CD4-positive, alpha-beta T cell treated with Interleukin-17A for 1 hour (primary cell): ENCODE measurements at places on chromosomes 7 and 10.

DNA sequence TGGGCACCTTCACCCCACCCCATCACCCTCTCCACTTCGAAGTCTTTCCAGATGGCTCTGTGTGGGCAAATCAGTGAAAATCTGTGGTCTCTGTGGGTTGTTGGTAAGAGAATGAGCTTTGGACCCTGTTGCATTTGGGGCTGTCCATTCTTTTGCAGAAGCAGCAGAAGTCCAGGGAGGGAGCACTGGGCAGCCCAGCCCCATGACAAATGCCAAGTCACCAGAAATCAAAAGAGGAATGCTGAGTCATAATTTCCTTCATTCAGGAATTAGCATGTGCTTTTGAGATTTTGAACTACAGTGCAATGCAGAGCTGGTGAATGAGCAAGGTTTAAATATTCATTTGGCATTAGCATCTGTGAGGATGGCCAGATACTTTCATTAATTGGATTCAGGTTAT lies 556.2 kb downstream of the LRMDA start:
- no peak for DNase-seq

DNA sequence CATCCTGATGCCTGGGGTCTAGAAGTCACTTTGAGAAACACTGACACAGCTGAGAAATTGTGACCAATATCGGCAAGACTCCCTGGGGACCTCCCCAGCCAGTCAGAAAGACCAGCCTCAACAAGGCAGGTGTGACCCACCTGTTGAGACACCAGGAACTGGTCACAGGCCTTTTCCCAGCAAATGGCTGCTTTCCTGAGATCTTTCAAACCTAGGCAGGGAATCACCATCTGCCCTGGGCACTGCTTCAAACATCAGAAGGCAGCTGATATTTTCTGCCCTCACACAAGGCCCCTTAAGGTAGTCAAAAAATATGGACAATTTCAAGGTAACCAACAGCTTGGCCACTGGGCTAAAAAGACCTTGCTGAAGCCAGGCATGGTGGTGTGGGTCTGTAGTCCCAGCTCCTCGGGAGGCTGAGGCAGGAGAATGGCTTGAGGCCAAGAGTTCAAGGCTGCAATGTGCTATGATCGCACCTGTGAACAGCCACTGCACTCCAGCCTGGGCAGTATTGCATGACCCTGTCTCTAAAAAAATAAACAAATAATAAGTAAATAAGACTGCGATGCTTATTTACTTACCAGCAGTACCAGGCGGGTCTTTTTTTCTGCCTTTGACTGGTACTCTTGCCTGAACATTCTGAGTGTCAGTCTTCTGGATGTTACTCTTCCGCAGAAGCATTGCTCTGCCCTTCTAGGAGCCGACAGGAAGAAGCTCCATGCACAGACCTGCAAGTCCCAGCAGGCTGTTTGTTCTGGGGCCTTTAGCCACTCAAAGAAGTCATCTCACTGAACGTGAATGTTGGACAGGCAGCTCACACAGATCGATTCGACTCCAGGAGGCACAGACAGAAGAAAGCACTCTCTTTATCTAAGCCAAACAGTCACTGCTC lies 59.7 kb downstream of the SORBS1 start:
- no peak for DNase-seq

DNA sequence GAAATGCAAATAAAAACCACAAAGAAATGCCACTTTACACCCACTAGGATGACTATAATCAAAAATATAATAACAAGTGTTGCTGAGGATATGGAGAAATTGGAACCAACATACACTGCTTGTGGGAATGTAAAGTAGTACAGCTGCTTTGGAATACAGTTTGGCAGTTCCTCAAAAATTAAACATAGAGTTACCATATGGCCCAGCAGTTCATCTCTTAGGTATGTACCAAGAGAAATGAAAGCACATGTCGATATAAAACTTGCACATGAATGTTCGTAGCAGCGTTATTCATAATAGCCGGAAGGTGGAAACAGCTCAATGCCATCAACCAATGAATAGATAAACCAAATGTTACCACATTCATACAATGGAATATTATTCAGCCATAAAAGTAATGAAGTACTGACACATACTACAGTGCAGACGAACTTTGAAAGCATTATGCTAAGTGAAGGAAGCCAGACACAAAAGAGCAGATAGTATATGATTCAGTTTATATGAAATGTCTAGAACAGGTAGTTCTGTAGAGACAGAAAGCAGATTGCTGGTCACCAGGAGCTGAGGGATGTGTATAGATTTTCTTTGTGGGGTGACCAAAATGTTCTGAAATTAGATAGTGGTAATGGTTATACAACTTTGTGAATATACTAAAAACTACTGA lies 12.4 kb downstream of the BCAP29 start:
- no peak for DNase-seq

DNA sequence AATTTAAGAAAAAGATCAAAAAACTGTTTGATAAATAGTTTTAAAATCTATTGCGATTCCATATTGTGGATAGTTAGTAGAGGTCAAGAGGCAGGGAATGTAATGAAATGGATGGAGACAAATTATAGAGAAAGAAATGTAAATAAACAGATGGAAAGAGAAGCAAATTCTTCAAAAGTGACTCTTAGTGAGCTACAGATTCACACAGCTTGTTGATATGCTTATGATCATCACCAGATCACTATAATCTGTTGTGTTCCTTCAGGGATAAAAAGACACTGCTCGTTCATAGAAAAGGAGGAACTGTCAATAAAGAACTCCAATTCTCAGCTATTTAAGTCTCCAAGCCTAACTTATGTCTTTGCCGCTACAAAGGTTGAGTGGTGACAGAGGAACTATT lies 251.4 kb upstream of the SEMA3C start:
- DNase-seq, result no peak

- DNase-seq, result no peak
Measured at GRCh38 chr10:6044751-6045313, 17.3 kb downstream of the IL2RA start.

GRCh38 chr10:110764378-110764777 lies 107.3 kb upstream of the PDCD4 start:
- DNase-seq, result no peak

GRCh38 chr10:49134327-49134726 lies 506 bp upstream of the FAM170B start:
- no peak for DNase-seq

DNA sequence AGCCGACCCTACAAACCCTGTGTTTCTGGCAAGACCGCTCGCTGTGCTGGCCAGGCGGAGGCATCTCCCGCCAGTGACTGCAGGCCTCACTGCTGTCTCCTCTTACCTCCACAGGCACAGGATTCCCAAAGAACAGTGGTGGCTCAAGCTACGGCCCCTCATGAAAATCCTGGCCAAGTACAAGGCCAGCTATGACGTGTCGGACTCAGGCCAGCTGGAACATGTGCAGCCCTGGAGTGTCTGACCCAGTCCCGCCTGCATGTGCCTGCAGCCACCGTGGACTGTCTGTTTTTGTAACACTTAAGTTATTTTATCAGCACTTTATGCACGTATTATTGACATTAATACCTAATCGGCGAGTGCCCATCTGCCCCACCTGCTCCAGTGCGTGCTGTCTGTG lies 36.2 kb downstream of the PITRM1 start:
- no peak for DNase-seq

DNA sequence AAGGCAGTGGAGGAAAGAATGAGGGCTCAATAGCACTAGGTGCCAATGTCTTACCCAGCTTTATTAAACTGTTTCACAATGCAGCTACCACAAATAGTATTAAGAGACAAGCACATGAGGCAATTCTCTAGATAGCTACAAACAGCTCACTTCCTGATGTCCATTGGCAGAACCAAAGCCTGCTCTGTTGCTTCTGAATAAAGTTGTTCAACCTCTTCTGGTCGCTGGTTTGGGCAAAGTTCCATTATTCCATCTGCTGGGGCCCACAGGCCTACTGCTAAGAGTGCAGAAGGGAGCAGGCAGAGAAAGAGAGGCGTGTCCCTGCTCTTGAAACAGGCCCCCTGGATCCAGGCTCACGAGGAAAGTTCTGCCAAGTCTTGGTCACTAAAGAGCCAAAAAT lies 173.9 kb downstream of the ZNF438 start:
- no peak for DNase-seq

GRCh38 chr7:7816816-7817536 lies 98.6 kb upstream of the RPA3 start:
- DNase-seq, result no peak

GRCh38 chr10:92239151-92239599 lies 51.7 kb downstream of the CPEB3 start:
- no peak for DNase-seq

DNA sequence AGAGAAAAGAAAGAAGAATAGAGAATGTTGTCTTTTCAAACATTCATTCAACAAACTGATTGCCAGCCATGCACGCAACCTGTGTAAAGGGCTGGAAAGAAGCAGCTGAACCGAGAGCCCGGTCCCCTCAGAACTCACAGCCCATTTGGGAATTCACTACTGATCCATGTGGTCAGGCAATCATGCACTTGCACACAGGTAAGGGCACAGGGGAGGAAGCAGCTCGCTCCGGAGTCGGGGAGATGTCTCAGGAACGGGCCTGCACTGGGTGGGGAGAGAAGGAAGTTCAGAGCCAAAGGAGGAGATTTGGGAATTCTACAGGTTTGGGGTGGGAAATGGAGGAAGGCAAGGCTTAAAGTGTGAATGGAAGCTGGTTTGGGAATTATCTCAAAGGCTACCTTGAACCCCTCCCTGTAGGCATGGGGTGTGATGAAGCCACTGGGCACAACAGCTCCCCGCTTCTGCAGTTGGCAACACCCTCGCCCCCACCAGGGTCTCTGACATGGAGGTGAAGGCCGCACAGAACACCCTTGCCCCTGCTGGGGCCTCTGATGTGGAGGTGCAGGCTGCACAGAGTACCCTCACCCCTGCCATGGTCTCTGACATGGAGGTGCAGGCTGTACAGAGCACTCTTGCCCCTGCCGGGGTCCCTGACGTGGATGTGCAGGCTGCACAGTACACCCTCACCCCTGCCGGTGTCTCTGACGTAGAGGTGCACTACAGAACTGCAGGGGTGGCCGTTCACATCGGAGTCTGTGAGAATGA lies 194.4 kb upstream of the RNF32 start:
- no peak for DNase-seq

- no peak for DNase-seq
Measured at GRCh38 chr7:73834626-73835191, 3.9 kb downstream of the CLDN4 start.

GRCh38 chr7:136687693-136688322 lies 180.6 kb upstream of the CHRM2 start:
- DNase-seq, result no peak

DNA sequence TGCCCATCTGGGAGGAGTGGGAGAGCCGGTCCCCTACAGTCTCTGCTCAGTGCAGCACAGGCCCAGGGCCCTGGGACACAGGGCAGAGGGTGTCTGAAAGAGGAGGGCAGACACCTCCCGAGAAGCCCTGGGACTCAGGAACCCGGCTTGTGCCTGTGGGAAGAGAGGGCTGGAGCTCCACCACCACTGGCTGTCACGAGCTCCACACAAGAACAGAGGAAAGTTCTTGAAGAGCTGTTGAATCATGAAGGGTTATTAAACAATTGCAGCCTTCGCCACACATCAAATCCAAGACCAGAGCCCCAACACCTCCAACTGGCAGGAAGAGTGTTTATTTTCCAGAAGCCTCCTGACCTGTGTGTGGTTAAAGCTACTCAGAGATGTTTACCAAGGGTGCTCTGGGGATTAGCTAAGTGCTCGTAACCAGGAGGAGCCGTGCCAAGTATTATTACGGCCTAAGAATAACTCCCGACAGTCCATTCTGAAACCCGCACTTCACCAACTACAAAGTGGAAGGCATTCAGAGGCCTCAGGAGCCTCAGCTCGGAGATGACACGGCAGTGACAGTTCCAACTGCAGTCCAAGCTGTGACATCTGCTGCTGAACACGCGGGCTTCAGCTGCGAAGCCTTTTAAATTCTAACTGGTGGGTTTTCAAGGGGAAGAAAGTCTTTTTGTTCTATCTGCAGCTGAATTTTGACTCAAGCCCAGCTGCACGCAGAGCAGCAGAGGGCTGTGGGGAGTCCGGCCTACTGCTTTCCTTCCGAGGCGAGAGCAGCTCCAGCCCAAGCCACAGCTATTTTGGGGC lies 75.1 kb downstream of the MAD1L1 start:
- no peak for DNase-seq

DNA sequence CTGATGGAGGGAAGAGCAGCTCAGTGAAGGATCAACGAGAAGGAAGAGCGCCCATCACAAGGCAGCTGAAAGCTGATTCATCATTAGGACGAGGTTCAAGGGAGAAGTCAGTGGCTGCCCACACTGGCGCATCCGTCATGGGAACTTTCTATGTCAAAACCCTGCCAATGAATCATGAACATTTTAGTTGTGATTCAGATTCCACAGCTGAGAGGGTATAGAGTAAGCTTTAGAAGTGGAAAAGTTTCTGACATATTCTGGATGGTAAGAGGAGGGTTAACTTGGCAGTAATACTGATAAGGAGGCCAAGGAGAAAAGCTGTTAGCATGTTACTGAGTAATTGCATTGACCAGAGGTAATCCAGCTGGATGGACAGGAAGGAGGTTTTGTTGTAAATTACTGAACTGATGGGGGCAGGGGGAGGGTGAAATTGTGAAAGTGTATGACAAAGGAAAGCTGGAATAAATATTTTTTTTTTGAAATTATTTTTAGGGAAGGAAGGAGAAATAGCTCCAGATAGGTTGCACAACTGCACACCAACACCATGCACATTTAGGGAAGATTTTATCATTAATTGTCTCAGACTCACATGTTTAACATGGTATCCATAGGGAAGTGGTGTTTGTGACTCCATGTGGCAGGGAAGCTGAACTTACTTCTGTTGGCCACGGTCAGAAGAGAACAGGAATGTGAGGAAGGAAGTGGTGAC lies 78.3 kb upstream of the NRP1 start:
- DNase-seq, result no peak

DNA sequence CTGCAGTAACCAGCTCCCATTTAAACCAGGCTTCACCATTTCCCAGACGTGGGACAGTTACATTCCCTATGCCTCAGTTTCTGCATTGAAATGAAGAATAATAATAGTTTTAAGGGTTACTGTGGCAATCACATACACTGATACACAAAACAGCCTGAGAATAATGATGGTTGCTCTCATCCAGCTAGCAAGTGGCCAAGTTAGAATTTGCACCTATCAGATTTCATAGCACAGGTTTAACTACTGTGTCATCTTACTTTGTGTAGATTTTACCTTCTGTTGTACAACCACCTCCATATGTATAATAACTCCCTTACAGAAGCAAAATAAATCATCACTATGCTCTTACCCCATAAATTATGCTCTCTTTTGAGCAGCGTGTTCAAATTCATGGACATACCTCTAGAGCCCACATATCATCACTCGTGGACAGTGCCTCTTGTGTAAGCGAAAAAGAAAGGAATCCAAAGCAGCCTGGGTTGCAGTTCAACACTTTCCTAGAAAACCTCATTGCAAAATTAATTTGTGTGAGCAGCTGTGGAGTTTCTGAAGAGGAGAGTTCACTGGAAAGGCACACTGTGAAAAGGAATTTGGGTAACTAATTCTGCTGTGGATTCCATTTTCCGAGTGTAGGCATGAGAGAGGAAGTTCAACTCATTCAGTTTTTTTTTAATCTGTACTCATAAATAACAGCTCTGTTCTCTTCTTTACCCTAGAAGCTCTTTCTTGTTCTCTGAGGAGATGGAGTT lies 492.5 kb downstream of the ARL4A start:
- no peak for DNase-seq

GRCh38 chr10:543862-544822 lies 145.3 kb downstream of the DIP2C start:
- DNase-seq, result no peak
